ENCODE measurements at places on chromosomes 11 and 22.

GRCh38 chr11:103987629-103988594 lies 48.5 kb upstream of the DDI1 start:
- no peak for DNase-seq

DNA sequence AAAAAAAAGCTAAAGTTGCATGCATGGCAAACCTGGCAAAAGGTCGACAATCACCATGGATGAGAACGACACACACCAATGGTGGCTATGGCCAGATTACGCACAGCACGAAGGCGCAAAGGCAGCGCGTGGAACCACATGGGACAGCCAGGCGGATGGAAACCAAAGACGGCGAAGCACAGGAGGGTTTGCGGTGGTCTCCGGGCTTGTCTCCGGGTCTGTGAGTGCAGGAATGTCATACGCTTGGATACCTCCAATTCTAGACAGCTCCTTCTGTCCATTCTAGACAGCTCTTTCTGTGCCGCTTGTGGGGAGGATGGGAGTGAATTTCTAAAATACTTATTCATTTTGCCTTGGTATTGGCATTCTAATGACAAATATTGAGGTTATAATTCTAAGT lies 685.4 kb downstream of the BRD1 start:
- no peak for DNase-seq

GRCh38 chr11:114073007-114073827 lies 13.7 kb downstream of the ZBTB16 start:
- DNase-seq: no peak

DNA sequence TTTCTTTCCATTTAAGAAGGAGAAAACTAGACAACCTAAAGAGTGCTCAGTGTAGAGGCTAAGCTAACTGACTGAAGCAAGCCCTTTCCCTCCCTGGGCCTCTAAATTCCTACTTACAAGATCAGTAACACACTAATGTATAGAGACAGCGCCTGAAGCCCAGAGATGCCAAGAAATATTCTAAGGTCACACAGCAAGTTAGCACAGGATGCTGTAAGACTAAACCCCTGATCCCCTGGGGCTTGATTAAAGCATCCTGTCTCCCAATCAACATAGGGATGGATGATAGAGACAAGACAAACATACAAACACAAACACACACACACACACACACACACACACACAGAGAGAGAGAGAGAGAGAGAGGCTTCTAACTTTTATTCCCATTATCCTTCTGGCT lies 5.6 kb downstream of the LARGE1 start:
- no peak for DNase-seq

DNA sequence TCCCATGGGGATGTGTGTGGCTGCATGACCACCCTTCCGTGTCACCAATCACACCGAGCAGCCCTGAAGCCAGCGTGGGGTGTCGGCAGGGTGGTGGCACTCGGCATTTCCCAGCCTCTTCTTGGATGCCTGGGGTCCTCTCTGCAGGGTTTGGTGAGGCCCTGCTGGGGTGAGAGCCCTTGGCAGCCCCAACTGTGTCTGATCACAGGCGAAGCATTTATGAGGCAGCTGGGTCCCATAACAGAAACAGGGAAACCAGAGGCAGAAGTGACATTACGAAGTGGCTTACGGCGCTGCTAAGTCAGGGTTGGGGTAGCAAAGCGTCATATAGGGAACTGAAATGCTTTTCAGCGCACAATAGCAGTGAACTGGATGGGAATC lies 92.3 kb upstream of the SEPTIN5 start:
- no peak for DNase-seq

- no peak for DNase-seq
Measured at GRCh38 chr22:46087816-46088277, 62.5 kb upstream of the PPARA start.

GRCh38 chr11:12285106-12285505 lies 92.3 kb upstream of the PARVA start:
- no peak for DNase-seq

DNA sequence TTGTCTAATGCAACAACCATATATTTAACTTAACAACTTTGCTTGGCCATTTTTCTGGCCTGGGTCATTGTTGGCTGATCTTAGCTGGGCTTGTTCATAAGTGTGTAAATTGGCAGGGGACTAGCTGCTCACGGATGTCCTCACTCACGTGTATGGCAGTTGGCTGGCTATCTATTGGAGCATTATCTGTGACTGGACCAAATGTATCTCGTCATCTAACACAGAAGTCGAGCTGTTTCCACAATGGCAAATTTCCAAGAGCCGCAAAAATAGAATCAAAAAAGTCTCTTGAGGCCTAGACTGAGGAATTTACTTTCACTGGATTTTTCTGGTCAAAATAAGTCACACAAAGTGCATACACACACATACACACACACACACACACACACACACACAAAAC lies 893.3 kb downstream of the FAM181B start:
- DNase-seq: no peak

DNA sequence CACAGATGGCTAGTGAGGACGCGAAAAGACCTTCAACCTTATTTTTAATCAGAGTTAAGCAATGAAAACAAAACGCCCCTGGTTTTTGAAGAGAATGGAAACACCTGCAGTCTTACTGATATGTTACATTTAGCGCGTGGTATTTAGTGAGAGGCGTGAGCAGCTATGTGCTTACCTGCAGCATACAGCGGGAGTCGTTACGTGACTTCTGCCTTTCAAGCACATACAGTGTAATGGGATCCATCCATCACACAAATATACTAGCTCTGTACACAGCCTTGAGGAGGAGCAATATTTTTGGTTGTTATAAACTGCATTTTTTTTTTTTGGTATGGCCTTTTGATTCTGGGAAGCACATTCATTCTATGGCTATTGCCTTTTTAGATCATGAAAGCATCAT lies 5.5 kb downstream of the KRTAP5-2 start:
- no peak for DNase-seq

- DNase-seq: no peak
Measured at GRCh38 chr22:44718418-44718817, 16.4 kb downstream of the PRR5 start.

GRCh38 chr22:46129390-46130041 lies 20.8 kb upstream of the PPARA start:
- no peak for DNase-seq

- DNase-seq: no peak
Measured at GRCh38 chr11:253886-254270, 17.1 kb downstream of the PSMD13 start.

DNA sequence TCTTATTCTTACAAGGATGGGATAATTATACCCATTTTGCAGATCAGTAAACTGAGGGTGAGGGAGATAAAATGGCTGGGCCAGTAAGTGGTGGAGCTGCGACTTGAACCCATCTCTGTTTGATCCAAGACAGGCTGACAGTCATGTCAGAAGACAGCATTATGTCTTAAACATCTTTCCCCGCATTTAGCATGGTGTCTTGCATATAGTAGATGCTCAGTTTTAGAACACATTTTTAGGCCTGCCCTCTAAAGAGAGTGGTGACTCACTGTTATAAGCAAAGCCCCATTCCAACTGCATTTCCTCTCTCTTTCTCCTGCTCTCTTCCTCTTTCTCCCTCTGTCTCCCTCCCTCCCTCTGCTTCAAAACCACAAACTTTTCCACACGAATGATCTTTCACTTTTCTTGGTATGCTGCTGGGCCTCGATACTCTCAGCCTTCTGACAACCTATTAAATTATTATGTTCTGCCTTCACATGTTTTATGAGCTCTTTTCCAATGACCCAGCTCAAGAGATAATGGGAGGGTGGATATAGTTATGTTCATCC lies 25.2 kb downstream of the CWC15 start:
- DNase-seq: no peak

GRCh38 chr11:119697445-119697844 lies 31.6 kb downstream of the NECTIN1 start:
- DNase-seq: no peak

- peak; percentile 30 for DNase-seq
Measured at GRCh38 chr11:36478700-36479329, 31.3 kb downstream of the TRAF6 start.

GRCh38 chr11:118142081-118142480 lies 10.5 kb downstream of the SCN4B start:
- no peak for DNase-seq

GRCh38 chr11:61950035-61950547 lies at the start of gene BEST1:
Gene BEST1 (plus strand): TSS chr11:61950351. CDS start chr11:61951807, 1,456 bp downstream.
- DNase-seq: no peak

- DNase-seq: no peak
Measured at GRCh38 chr11:111660822-111661221, 58.6 kb downstream of the SIK2 start.

GRCh38 chr22:37080838-37081237 lies 28.7 kb downstream of the TMPRSS6 start:
- no peak for DNase-seq

GRCh38 chr11:123041185-123041584 lies 20.8 kb downstream of the HSPA8 start:
- DNase-seq: no peak

DNA sequence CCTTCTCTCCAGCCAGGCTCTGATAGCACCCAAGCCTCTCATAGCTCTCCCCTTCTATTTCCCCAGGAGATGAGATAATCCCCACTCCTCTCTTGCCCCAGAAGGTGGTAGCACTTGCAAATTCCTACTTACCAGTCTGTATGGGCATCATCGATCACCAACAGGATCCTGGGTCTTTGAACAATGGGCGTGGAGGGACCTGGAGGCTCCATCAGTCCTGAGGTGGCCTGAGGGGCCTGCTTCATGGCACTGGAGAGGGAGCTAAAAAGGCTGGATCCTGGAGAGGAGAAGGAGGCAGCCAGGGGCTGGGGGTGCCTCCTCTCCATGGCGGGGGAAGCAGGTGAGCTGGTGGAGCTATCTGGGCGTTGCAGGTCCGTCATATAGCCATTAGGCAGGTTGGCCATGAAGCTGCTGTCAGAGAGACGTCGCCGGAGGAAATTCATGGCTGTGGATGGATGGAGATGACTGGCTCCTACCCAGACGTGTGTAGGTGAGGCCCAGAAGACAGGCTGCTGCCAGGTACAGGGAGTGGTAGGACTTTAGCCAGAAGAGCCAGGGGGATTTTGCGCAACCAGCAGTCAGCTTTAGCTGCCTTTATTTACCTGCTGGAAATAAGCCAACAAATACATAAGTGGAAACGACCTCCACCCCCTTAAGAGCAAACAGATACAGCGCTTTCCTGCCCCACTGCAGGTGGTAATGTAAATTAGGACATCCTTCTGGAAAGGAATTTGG lies 51.8 kb downstream of the SYN3 start:
- no peak for DNase-seq

- DNase-seq: peak; percentile 9
Measured at GRCh38 chr22:39171623-39172264, 19.3 kb upstream of the CBX7 start.

DNA sequence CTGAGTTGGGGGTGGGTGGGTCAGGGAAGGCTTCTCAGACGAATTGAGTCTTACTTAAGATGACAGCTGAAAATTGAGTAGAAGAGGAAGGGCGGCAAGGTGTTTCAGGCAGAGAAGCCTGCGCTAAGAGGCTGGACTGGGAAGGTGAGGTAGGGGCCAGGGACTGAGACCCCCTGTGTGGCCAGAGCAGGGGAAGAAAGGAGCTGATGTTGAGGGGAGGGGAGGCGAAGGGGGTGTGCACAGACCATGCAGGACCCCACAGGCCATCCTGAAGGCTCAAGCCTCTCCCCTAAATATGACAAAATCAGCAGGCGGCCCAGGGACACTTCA lies 40.6 kb upstream of the CREB3L1 start:
- DNase-seq: no peak

DNA sequence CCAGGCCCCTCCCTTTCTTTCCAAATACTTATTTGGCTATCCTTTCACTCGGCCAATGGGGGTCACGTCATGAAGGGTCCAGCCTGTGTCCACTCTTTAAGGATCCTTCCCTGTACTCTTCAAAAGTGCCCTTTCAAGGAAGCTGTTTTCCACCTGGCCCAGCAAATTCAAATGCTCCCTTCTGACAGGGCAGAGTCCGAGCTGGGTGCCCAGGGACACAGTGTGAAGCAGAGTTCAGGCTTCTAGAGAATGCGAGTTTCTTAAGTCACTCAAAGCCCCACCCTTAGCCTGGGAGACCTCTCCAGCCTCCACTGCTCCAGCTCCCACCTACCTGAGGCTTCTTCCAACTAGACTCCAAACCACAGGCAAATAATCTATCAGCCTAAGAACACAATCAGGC lies 5.5 kb upstream of the APOA1 start:
- DNase-seq: no peak

- no peak for DNase-seq
Measured at GRCh38 chr11:73274722-73275380, 2.7 kb downstream of the P2RY6 start.
